ENCODE measurements at places on chromosomes 5 and 9.

DNA sequence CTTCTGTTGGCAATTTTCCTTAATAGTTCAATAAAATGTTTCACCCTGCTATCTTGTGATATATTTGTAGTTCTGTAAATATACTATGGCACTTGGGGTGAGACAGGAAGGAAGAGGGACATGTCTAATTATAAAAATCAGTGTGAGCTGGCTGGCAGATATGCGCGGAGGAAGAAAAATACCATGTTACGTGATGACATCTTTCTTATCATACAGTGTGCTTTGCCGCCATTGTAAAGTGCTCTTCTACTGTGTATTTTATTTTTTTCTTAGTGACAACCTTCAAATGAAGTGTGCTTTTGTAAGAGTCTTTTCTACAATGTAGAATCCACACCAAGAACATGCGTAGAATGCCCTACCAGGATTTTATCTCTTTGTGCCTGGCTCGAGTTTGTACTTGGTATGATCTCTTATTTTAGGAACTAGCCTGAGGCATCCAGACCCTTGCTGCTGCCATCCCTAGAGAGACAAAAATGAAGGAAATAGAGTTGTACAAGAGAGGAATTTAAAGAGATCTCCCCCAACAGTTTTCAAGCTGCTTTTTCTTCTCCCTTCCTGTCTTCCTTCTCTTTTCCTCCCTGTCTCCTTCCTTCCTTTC lies 46.7 kb upstream of the RIOK2 start:
- DNase-seq: no peak

DNA sequence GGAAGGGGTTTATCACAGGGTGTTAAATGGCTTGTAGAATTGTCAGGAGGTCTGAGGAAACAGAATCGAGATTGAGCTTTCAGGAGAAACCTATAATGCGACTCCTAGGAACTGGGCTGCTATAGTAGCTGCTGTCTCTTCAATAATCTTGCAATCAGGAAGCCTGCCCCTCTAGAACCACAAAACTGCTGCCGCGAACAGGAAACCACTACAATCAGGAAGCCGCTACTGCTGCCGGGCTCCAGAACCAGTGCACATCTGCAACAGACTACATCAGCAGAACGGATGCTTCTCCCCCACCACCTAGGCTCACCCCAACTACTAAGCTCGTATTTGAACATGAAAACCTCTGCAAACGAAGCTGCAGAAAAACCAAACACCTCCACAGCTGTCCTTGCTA lies 31.6 kb downstream of the TNFSF8 start:
- no peak for DNase-seq

DNA sequence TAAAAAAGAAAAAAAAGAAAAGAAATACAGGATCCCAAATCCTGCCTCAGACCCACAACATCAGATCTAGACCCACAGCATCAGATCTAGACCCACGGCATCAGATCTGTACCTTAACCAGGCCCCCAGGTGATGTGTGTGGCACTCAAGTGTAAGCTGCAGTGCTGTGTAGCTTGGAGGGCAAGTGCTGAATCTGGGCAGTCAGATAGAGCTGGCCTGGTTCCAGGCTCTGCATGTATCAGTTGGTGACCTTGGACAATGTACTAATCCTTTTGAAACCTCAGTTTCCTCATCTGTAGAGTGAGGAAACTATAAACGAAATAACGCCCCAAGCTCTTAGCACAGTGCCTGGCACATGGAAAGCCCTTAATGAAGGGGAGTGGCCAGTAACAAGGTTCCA lies 16.7 kb downstream of the COL15A1 start:
- no peak for DNase-seq

- no peak for DNase-seq
Measured at GRCh38 chr5:82388181-82388580, 110.0 kb upstream of the RPS23 start.

DNA sequence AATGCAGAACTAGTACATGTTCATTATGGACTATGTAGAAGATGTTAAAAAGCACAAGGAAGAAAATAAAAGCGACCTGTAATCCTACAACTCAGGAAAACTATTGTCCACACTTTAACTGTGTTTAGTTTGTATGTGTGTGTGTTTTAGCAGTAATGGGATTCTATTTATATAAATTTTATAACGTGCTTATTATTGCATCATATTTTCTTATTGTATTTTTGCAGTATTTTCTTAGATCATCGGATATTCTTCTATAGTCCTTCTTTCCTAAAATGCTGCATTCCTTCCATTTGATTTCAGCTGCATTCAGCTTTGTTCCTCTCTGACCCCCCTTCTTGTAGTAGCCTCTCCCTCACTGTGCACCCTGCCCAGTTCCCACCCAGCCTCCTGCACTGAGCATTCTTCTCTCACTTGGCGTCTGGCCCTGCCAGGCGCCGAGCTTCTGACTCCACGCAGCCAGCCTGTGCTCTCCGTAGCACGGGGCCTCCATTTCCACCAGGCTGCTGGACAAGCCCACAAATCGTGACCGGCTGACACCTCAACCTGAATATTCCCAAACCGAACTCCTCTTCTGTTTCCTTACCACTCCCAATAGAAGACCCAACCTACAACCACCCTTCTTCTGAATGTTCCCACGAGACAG lies 39.9 kb downstream of the MVB12B start:
- no peak for DNase-seq

DNA sequence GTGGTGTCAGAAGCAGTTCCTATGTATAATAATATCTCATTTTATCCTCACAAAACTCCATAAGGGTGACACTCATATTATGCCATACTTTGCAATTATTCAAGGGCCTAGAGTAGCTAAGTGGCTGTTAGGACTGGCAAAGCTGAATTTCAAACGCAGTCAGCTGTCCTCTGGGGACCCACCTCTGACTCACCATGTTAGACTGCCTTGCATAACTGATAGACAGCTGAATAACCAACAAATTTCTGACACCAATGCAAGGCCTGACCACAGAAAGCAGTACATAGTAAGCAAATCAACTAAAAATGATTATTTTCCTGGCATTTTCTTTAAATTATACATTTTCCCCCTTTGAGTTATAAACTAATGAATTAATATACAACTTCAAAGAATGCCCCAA lies 251.6 kb upstream of the PTGER4 start:
- no peak for DNase-seq

DNA sequence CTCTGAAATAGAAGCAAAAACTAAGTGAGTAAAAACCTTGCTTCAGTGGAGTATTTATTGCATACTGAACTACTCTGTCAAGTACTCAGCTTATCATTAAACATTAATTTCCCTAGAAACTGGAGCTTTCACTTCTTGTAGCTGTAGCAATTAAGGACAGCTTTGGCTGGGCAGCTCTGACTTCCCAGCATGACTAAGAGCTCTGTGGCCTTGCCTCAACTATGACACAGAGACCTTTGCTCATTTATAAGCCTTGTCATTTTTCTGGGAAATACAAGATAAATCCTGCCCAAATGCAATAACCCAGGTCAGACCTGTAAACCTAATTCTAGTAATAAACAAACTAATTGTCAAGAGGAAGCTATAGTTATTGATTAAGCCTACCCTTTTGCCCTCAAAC lies 65.4 kb upstream of the STK32A start:
- DNase-seq: no peak

DNA sequence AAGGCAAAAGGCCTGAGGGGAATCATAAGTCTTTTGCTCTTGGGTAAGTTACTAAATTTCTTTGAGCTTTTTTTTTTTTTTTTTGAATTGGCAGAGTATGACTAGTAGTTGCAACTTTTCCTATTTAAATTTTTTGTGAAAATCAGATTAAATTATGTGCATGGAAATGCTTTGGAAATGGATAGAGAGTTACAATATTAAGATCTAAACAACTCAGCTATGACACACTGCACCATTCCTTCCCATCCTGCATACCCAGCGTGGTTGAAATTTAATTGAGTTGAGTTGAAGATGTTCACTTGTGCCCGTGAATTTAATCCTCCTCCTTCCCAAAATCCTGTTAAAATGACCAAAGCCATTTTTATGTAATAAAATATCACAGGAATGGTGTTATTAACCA lies 296.4 kb downstream of the ACTL7B start:
- DNase-seq: no peak

Data from HAP-1 (cell line).